ENCODE measurements at places on chromosomes 1 and 21.

DNA sequence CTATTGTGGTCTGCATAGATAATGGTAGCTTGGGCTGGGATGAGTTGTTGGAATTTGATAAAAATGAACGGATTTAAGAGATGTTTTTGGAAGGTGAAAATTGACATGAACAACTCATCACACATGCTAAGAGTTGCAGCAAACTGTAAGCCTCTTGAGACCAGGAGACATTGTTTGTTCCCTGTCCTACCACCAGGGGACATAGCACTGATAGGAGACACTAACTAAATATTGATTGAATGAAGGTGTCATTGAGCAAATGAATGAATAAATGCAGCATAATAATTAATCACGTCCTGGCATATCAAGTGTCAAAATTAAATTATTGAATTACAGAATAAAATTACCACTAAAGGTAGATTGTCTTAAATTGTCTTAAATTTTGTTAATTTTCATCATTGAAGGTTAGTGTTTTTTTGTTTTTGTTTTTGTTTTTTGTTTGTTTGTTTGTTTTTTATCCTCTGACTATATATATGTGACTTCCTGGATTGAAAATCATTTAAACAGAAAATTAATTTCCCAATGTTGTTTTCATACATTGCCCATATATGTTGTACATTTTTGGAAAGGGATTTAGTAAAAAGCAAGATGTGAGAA, 285.3 kb upstream of the C1orf105 start:
- no peak for DNase-seq

GRCh38 chr1:2215329-2215728, 12.8 kb upstream of the SKI start:
- DNase-seq: no peak

DNA sequence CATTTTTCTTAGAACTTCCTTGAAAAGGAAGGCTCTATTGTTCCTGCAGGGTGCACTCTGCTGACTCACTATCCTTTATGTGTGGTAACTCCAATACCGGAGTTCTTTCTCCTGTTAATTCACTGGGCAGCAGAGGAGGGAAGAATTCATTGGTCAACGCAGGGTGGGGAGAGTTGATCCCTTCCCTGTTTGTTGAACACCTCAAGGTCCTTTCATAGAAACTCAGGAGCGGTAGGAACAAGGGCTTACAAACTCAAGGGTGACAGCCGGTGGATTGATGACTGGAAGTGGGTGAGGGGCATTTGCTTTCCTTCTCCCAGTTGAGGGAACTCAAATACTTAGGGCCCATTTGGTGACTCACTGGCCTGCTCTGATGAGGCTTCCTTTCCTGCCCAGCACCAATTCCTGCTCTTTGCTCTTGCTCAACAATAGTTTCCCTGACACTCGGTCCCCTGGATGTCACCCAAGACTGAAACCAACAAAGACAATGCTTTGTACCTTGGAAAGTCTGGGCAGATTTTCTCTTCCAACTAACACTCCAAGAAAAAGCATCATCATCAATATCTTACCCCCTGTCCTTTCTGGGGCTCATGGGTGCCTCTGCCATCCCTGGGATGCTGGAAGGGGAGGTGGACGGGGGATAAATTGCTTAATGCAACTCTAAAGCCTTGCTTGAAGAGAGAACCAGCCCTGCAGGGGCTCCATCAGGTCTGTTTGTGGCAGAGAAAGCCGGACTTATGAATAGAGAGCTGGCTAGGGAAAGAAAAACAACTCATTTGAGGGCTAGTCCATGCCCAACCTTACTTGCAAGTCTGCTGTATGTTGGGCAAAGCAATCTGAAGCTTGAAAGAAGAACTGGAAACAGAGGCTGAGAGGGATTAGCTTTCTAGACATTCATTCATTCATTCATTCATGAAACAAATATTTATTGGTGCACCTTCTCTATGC, 9.3 kb downstream of the SLC26A9 start:
- no peak for DNase-seq

- no peak for DNase-seq
These were observed 239.4 kb downstream of the BACH1 start for GRCh38 chr21:29538115-29538514.

- DNase-seq: no peak
These were observed 742.6 kb upstream of the CXADR start for GRCh38 chr21:16770266-16770665.

DNA sequence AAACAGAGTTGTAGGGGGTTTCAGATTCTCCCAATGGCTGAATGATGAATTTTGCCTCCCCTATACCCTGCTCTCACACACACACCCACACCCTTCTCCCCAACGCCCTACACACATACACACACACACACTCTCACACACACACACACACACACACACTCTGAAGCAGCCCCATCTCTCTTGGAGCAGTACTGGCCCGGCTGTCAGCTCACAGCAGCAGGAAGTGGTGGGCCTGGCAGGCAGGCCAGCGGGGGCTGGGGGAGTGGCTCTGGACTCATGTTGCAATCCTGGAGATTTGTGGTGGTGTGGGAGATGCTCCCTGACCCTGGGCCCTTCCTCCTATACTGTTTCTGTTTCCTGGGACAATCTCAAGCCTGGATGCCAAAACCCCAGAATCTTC, 2.2 kb downstream of the IKBKE start:
- DNase-seq: no peak

GRCh38 chr1:241074507-241074906, 282.5 kb downstream of the RGS7 start:
- no peak for DNase-seq

GRCh38 chr1:3249231-3249630, 180.2 kb downstream of the PRDM16 start:
- DNase-seq: no peak

GRCh38 chr1:111938123-111938522, 51.3 kb downstream of the KCND3 start:
- DNase-seq: peak; percentile 68

- DNase-seq: no peak
These were observed 2.1 kb downstream of the COL6A2 start for GRCh38 chr21:46100020-46100419.

- DNase-seq: no peak
These were observed 532.0 kb downstream of the RWDD3 start for GRCh38 chr1:95766036-95766435.

GRCh38 chr1:172399756-172400721, 20.4 kb upstream of the C1orf105 start:
- DNase-seq: no peak

DNA sequence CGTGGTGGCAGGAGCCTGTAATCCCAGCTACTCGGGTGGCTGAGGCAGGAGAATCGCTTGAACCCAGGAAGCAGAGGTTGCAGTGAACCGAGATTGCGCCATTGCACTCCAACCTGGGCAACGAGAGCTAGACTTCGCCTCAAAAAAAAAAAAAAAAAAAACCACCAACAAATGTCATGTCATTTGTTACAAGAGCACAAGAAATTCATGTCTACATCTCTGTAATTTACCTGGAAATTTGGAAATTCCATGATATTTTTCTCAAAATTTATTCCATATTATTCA, 16.5 kb upstream of the VPS45 start:
- no peak for DNase-seq

- DNase-seq: no peak
These were observed 13.0 kb upstream of the PADI6 start for GRCh38 chr1:17359031-17359430.

- no peak for DNase-seq
These were observed 290.2 kb downstream of the SMYD3 start for GRCh38 chr1:246216906-246217305.

DNA sequence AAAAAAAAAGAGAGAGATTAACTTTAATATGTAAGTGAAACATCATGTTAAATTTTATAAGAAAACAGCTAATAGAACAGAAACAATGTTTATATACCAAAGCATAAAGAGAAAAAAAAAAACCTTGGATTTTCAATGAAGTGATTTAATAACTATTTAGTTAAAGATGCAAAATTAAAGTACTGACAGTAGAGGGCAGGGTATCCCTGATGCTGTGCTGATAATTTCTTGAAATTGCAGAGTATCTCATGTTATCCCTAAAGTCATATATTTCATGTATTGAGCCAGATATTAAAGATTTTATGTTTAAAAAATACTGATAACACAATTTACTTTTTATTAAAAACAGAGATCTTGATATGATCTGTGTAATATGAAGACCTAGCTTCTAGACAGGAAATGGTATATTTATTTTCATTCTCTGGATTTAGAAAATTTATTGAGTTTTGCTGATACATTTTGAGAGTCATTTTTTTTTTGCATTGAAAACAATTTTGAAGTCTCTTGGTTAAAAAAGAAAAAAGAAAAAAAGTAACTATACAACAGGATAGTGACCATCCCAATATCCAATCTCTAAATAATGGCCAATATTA, 273.2 kb downstream of the USP25 start:
- no peak for DNase-seq

DNA sequence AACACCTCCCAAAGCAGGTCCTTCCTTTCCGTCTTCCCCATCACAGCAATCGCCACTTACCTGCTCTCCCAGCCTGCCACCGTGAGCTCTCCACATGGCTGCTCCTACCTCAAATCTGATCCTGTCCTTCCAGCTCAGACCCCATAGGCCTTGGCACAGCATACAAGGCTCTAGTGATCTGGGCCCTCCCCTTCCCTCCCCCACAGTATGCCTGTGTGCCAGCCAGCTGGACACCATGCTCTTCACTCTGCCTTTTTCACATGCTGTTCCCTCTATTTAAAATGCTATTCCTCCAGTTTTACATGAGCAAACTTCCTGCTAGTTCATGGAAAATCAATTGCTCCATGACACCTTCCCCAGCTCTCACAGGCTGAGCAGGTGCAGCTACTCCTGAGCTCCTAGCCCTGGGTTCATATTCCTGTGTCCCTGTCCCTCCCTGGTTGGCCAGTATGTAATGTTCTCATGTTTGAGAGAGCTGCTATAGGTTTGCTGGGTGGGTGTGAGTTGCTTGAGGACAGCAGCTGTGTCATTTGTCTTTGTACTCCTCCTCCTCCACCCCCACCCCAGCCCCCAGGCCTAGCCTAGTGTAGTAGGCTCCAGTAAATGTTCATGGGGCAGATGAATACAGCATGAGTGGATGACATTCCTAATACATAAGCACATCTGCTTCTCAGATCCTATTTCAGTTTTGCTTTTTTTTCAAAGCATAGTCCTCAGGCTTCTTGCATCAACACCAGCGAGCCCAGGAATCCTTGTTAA, 6.3 kb upstream of the TNNT2 start:
- DNase-seq: peak; percentile 96

GRCh38 chr1:25784575-25785051, 15.4 kb upstream of the SELENON start:
- no peak for DNase-seq

DNA sequence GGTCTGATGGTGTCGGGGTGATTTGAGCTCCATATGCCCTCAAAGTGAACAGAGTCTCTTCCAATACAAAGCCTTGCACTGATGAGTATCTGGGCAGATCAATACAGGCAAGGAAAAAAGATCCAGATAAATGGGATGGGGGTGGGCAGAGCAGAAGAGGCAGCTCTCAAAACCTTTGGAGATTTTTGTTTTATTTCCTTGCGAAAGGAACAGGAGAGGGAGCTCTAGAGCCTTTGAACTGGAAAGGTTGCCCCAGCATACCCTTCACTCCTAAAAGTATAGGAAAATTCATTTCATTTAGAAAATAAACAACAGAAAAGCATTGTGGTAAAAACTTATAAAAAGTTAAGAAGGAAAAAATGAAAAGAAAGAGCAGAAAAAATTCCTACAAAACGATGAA, 31.4 kb upstream of the OLIG2 start:
- DNase-seq: no peak

DNA sequence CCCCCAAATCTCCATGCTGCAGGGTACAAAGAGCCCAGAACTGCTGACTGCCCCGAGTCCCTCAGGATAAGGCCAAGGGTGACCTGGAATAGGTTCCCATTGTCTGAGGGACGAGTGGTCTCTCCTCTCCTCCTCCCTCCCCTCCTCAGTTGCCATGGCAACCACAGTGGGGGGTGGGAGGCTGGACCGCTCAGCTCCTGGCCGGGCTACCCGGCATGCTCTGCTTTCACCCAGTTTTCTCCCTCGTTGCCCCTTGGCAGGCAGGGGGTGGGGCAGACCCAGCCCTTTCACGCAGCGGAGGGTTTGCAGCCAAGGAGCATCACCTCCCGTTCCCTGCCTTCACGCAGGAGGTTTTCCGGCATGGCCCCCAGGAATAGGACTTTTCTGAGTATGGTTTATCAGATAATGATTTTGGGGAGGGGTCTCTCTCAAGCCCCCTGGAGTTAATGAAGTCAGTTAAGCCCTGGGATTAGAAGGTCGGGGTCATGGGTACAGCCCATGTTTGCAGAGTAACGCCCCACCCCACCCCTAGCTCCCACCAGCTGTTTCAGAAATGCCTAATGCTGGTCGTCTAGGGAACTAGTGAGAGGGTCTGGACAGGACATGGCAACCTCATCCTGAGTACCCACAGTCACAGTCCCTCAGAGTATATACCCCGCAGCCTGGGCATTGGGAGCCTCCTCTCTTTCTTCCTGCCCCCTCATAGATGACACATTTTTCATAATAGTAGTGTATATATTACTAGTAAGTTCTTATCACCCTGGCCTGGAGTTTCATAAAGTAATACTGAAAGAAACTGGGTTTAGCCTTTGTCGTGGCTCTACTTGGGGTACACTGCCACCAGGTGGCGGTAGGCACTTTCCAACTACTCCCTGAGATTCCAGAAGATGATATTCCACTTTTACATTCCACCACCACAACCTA, 20.7 kb downstream of the C1QB start:
- no peak for DNase-seq

GRCh38 chr1:196873385-196873784, 14.5 kb upstream of the CFHR4 start:
- peak; percentile 40 for DNase-seq

DNA sequence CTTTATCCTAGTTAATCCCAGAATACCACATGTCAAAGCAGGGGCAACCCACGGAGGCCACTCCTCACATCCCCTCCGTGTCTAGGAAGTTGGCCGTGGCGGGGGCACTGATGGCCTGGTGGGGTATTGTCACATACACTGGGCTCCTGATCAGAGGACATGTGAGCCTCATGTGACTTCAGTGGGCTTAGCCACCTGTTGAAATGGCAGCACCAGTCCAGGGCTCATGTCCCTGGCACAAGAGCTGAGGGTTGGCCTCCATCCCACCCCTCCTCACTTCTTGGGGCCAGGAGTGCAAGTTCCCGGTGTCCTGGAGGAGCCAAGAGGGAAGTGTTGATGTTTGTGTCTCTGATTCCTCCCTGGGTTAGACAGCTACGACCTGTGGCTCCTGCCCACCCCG, 313.4 kb downstream of the CAMTA1 start:
- no peak for DNase-seq

- DNase-seq: peak; percentile 98
These were observed 172.6 kb downstream of the APP start for GRCh38 chr21:25997788-25998611.

GRCh38 chr1:226378071-226378470, 29.8 kb downstream of the PARP1 start:
- no peak for DNase-seq

GRCh38 chr1:109622137-109622892, 2.7 kb downstream of the AMPD2 start:
- no peak for DNase-seq

GRCh38 chr1:33502726-33503125, 30.3 kb downstream of the ZSCAN20 start:
- DNase-seq: no peak

- DNase-seq: peak; percentile 56
These were observed 168.1 kb downstream of the DUSP10 start for GRCh38 chr1:221573756-221574155.
